RKO (cell line): ENCODE measurements at places on chromosomes 12 and 14.

DNA sequence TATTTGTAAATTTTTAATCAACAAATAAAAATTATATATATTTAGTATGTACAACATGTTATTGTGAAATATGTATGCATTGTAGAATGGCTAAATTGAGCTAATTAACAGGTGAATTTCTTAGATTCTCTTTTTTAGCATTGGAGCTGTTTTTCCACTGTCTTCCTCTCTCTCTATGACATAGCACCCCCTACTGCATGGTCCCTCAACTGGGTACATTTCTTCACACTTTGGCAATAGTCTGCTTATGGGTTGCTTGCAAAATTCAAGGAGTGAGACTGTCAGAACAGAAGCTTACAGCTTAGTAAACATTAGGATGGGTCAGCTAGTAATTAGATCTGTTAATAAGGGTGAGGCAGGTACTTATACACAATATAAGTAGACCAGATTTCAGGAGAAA, 658.5 kb upstream of the MGAT4C start:
- DNase-seq, result peak; percentile 26

DNA sequence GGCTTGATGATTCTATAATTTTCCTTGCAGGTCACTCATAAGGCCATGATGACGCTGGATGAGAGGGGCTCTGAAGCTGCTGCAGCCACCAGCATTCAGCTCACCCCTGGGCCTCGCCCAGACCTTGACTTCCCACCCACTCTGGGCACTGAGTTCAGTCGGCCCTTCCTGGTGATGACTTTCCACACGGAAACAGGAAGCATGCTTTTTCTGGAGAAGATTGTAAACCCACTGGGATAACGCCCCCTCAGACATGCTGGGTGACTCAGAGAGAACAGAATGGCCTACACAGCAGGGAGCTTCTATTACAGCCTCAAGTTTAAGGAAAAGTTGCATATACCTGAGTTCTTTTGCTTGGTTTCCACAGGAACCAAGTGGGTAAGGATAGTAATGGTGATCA, 34.3 kb downstream of the SERPINA3 start:
- DNase-seq, result peak; percentile 4

DNA sequence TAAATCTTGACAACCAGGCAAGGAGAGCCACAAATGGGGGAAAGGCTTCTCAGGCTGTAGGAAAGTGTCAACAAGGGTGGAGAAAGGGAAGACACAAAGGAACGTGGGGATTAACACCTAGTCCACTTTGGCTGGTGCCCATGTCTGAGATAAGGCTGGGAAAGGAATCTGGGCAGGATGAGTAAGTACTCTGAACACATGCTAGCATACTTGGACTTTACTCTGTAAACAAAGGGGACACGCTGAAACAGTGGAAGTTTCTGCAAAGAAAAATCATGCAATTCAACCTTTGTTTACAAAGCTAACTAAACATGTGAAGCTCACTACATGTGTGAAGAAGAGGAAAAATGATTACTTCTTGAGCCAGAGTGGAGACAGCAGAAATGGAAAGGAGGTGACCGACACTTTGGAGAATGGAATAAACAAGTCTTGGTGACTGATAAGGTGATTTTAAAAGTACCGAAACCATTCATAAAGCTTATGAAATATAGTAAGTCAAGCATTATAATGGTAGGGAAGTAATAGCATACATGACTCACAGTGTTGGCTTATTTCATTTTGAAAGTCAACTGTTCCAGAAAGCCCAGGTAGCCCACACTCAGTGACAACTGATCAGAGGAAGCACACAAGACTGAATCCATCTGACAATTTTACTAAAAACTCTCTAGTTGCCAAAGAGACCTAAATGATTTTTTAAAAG, 13.2 kb downstream of the CPNE8 start:
- DNase-seq, result no peak

DNA sequence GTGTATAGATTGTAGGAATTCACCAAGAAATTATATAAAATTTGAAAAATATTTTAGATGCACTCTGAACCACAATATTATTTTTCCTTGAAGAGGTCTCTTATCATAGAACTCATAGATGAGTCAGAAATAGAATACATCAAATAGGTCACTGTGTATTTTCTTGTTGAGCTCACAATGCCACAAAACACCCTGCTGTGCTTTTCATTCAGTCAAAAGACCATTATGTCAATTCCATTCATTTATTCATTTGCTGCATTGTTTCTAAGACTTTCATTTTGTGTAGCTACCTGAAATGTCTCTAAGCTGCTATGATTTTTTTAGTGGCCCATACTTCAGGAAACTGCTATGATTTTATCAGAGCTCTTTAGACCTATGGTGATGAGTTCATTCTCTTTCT, 231.9 kb upstream of the AVPR1A start:
- no peak for DNase-seq

- no peak for DNase-seq
Measured at GRCh38 chr14:104972301-104973134, 5.7 kb downstream of the AHNAK2 start.

DNA sequence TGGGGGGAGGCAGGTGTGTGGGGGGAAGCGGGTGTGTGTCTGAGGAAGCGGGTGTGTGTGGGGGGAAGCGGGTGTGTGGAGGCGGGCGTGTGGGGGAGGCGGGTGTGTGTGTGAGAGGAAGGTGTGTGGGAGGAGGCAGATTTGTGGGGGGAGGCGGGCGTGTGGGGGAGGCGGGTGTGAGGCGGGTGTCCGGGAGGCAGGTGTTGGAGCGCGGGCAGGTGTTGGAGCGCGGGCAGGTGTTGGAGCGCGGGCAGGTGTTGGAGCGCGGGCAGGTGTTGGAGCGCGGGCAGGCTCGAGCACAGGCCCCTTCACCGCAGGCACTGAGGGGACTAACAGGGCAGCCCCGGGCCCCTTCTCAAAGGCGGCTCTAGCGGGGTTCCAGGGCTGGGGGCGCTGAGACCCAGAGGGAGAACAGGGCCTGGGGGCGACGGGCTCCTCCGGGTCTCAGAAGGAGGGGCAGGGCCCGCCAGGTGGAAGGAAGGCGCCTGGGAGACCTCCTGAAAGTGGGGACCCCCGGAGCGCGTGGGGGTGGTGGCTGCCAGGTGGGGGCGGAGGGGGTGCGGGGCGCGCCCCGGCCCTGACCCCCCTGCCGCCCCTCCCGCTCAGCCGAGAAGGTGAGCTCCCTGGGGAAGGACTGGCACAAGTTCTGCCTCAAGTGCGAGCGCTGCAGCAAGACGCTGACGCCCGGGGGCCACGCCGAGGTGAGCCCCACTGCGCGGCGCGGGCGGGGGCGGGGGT, 3.2 kb downstream of the CRIP2 start:
- no peak for DNase-seq

- DNase-seq, result no peak
Measured at GRCh38 chr14:99195602-99196309, 76.2 kb downstream of the BCL11B start.

GRCh38 chr12:56408799-56409417, 40.3 kb downstream of the TIMELESS start:
- no peak for DNase-seq

DNA sequence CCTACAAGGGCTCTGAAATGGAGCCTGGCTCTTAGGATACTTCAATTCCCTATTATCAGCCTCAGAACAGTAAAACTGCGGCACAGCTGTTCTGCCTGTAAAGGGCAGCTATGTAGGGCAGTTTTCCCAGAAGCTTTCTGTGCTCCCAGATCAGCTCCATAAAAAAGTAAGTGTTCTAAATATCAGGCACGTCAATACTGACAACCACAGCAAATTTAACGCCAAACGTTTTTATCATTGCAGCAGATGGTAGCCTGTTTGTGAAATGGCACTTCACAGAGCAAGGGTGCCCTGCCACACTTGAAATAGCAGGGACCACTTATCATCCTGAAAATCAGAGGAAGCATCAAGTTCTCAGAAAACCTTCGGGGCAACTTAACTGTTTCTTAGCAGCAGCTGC, 54.8 kb upstream of the PTHLH start:
- no peak for DNase-seq

- no peak for DNase-seq
Measured at GRCh38 chr12:39431797-39432196, 11.1 kb downstream of the KIF21A start.

DNA sequence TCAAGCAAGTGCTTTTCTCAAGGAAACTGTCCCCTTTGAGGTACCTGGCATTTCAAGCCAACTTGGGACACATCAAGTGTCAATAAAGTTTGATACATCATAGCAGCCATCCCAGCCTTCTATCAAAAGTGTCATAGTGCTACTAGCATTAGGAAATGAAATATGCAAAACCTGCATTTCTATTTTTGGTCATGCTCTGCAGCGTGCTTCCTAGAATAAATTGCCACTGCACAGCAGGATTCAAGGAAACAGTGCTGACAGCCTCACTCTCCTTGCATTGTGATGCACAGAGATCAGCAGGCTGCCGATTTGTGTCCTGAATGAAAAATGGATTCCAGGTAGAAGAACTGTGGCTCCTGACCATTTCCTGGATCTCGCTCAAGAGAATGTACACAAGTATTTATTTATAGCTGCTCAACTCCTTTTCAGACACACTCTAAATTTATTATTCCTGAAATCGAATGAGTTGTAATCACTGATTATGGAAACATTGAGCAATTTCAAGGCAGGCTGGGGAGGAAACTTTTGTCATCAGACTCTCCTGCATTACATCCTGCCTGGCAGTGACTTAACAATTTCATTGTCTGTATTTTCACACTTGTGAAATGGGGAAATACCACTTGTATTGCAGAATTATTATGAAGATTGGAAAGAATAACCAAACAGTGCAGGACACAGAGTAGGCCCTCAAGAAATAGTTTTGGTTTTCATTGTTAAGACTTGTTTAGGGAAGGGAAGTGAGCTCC, 120.9 kb downstream of the SLC38A6 start:
- DNase-seq, result no peak

DNA sequence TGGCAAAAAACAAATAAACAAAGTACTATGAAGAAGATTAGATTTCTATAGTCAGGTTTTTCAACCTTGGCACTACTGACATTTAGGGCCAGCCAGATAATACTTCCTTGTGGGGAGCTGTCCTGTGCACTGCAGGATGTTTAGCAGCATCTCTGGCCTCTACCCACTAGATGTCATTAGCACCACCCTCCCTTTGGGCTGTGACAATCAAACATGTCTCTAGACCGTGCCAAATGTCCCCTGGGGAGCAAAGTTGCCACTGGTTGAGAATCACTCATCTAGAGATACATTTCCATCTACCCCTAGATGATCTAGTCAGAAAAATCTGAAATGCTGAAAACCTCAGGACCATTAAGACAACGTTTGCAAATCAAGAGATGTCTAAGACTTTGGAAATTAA, 29.9 kb downstream of the SRRM4 start:
- no peak for DNase-seq

GRCh38 chr12:57989838-57990237, 48.5 kb downstream of the ATP23 start:
- no peak for DNase-seq

- no peak for DNase-seq
Measured at GRCh38 chr12:33649992-33650391, 210.4 kb upstream of the SYT10 start.

DNA sequence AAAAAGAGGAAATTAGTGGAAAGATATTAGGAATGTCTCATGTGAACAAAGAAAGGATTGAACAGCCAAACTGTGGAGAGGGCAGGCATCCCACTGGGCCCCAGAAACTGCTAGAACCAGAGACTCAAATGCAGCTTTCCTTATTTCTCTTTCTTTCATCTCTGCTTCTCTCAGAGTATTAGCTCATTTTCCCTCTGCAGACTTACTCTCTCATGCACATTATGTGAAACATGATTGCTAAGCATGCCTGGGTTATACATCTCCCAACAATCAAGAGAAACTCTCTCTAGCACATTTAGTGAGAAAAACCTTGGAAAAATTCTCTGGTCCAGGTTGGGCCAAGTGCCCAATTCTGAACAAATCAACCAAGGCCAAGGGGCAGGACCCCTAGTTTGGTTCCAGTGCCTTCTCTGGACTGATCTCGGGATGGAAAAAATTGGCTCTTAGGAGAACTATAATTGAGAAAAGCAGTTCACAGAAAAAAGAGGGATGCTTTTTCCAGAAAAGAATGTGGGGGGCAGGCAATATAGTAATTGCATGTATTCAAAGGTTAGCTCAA, 313.1 kb downstream of the RAD51B start:
- no peak for DNase-seq

DNA sequence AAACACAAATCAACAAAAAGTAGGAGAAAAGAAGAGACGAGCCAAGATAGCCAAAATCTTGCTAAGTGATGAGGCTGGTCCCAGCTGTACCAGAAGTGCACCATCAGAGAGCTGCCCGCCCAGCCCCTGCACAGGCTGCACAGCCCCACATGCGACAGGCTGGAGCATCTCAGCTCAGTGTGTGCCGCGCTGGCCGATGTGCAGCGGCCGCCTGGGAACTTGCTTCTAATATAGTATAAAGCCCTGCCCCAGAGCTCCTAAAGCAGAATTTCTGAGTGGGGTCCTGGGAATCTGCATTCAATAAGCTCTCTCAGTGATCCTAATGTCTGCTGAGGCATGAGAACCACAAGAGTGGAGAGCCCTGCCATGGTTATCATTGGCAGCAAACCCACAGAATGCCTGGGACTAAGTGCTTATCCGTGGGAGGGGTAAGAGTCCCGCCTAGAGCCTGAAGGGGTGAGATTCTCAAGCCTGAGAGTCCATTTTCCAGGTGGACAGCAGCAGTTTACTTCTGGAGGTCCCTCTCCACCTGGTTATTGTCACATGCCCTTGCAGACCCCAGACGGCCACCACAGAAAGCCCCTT, 171.6 kb downstream of the DPF3 start:
- no peak for DNase-seq

DNA sequence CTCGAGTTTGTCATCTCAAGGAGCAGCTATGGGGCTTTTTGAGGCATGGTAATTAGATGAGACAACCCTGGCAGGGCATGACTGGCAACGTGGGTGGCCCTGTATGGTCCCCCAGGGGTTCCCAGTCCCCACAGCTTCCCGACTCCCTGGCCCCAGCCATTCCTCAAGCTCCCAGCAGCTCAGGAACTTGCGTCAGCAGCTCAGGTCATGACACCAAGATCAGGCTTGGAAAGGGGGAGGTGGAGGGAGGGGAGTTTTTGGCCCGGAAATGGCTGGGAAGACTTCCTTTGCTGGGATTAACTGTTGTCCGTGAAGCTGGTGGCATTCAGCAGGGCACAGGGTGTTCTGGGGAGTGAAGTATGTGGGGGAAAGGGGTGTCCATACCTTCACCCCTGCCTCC, 10.4 kb upstream of the NRIP2 start:
- DNase-seq, result no peak

GRCh38 chr12:122964439-122965257, 1.6 kb downstream of the ABCB9 start:
- no peak for DNase-seq

DNA sequence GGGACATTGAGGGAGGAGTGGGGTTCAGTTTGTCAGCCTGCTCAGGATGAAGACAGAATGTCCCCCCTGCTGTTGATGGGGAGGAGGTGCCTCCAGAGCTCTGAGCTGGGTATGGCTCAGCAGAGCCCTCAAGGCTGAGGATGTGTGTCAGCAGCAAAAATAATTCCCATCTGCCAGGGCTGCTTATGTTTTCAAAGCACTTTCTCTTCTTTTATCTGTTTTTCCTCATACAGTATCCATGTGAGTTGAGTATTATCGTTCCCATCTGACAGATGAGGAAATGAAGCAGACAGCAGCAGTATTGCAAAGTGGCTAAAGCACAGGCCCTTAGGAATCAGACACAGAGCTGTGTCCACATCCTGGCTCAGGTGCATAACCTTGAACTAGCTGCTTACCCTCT, 94.1 kb downstream of the SLC8A3 start:
- no peak for DNase-seq

- DNase-seq, result no peak
Measured at GRCh38 chr12:59398164-59398563, 197.7 kb upstream of the SLC16A7 start.

- DNase-seq, result no peak
Measured at GRCh38 chr12:90842477-90842876, 112.5 kb downstream of the CCER1 start.

GRCh38 chr12:120534203-120534702, at the start of gene RNF10:
Gene RNF10 (plus strand): TSS chr12:120534356. CDS start chr12:120534812, 456 bp downstream.
- DNase-seq, result peak; percentile 90
